Testis (tissue), 5 donors: ENCODE measurements at places on chromosomes 13 and 19.

GRCh38 chr13:108955741-108956140, 326.3 kb downstream of the MYO16 start:
- no peak for DNase-seq

- DNase-seq: no peak
Measured at GRCh38 chr13:42392716-42393572, 121.0 kb downstream of the AKAP11 start.

GRCh38 chr19:55082020-55082851, 6.6 kb downstream of the EPS8L1 start:
- DNase-seq: peak; percentile 82

GRCh38 chr19:24051516-24051915, 35.5 kb upstream of the ZNF254 start:
- DNase-seq: no peak

GRCh38 chr19:31664096-31664495, 314.9 kb upstream of the TSHZ3 start:
- DNase-seq: no peak

DNA sequence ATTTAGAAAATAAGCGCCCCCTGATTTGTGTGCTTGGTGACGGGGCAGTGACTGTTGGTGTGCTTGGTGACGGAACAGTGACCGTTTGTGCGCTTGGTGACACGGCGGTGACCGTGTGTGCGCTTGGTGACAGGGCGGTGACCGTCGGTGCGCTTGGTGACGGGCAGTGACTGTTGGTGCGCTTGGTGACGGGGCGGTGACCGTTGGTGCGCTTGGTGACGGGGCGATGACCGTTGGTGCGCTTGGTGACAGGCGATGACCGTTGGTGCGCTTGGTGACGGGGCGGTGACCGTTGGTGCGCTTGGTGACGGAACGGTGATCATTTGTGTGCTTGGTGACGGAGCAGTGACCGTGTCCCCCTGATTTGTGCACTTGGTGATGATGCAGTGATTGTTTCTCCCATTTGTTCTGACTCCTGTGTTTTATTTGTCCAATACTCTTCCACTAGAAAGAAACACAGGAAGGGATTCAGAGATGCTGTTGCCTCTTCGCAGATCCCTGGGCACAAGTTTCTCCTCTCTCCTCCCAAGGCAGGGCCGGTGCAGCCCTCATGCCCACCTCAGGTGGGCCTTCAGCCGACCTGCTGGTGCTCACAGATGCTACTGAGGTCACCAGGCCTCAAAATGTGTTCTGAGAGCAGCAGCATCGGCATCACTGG, 128.3 kb downstream of the ATP11A start:
- no peak for DNase-seq

GRCh38 chr13:110250258-110250891, 56.6 kb downstream of the COL4A1 start:
- DNase-seq: peak; percentile 49

GRCh38 chr13:47796816-47797215, 204.3 kb downstream of the SUCLA2 start:
- DNase-seq: no peak

GRCh38 chr13:20435616-20436368, 89.9 kb downstream of the CRYL1 start:
- DNase-seq: peak; percentile 31
